ENCODE measurements at places on chromosomes 5 and 9.
A peak's percentile ranks its signal among the peaks of the same experiment; 100 is the strongest.

GRCh38 chr5:179825655-179826182, 5.0 kb downstream of the SQSTM1 start:
- DNase-seq = no peak

DNA sequence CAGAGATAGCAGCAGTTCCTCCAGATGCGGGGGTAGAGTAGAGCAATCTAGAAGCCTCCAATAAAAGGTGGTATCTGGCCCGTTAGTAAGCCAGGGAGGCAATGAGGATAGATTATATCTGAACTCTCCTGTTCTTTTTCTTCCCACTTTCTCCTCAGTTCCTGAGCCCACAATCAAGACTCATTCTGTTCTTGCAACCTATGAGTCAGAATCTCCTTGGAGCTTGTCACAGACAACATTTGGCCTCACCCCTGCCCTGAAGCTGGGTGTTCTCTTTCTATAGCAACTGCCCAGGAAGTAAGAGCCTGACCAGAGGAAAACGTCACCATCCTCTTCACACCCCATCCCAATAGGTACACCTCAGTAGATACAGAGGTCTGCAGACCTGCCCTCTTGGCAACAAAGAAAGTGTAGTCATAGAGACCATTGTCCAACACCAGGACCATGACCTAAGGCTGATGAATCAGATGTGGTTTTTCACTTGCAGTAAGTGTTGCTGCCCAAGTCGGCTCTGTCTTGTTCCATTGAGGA, 76.3 kb upstream of the PCA3 start:
- peak; percentile 38 for DNase-seq

- peak; percentile 10 for DNase-seq
Measured at GRCh38 chr5:58460002-58460731, at the start of gene PLK2. PLK2 (minus strand) TSS chr5:58460086; CDS start chr5:58459959, 127 bp downstream.

- DNase-seq = peak; percentile 25
Measured at GRCh38 chr5:168317521-168318147, 26.2 kb downstream of the WWC1 start.

GRCh38 chr5:10577371-10578292, 13.8 kb downstream of the ANKRD33B start:
- DNase-seq = no peak

DNA sequence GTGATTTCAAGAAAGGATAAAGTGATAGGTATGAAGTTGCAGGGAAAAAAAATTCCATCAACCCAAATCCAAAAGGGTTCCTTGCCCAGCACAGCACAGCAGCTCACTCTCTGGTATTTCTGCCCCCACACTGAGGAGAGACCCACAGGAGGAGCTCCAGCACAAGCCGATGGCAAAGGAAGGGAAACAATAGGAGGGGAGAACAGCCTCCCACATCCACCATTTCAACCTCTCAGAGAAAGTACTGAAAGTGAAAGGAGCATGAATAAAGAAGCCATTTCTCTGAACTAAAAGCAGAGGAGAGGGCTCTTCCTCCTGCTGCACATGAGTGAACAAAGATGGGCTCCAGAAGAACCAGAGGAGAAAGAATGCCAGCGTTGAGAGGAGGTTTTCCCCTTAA, 54.9 kb upstream of the ZSWIM6 start:
- DNase-seq = no peak

- DNase-seq = no peak
Measured at GRCh38 chr5:72314571-72315172, 5.4 kb downstream of the MRPS27 start.

- peak; percentile 79 for DNase-seq
Measured at GRCh38 chr5:116494784-116495450, 79.7 kb downstream of the SEMA6A start.

DNA sequence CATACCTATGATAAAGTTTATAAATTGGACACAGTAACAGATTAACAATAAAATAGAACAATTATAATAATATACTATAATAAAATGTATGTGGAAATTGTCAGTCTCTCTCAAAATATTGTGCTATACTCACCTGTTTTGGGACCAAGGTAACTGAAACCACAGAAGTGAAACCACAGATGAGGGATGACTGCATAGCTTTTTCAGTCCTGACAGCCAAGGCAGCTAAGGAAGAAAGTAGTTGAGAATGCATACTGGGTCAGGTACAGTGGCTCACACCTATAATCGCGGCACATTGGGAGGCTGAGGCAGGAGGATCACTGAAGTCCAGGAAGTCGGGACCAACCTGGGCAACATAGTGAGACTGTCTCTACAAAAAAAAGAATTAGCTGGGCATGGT, 8.9 kb downstream of the SRP19 start:
- DNase-seq = no peak

DNA sequence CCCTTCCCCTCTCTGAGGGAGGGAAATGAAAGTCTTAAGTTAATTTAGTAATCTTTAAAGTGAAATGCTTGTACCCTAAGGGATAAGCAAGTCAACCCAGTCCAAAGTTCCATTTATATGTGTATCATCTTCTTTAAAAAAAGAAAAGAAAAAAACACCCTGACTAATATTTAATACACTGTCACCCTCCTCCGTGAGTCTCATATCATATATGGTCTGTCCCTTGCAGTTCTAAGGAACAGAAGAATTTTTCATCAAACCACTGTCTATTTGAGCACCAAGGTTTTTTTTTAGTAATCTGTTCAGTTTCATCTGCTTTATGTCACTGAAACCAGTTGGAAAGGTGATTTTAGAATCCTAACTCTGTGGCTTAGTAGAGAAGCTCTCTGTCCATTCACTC, 15.2 kb downstream of the TNIP1 start:
- DNase-seq = no peak

- DNase-seq = no peak
Measured at GRCh38 chr9:73079326-73079725, 72.3 kb upstream of the ANXA1 start.

GRCh38 chr5:32147959-32148358, 26.2 kb downstream of the GOLPH3 start:
- DNase-seq = no peak

DNA sequence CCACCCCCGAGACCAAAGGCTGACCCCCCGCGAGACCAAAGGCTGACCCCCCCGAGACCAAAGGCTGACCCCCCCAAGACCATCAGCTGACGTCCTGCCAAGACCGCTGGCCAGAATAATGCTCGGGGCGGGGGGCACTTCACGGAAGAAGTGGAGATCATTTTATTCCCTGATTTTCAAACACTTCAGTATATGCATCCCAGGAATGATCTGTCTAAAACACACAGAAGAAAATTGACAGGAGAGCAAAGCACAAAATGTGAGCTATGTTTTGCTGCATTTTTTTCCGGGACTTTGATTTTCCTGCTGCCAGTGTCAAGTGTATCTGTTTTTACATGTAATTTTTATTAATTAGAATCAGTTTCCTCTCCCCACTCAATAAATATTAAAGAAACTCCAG, 67.1 kb downstream of the ADAMTS2 start:
- DNase-seq = no peak

- DNase-seq = no peak
Measured at GRCh38 chr9:6829027-6829426, 71.3 kb downstream of the KDM4C start.

DNA sequence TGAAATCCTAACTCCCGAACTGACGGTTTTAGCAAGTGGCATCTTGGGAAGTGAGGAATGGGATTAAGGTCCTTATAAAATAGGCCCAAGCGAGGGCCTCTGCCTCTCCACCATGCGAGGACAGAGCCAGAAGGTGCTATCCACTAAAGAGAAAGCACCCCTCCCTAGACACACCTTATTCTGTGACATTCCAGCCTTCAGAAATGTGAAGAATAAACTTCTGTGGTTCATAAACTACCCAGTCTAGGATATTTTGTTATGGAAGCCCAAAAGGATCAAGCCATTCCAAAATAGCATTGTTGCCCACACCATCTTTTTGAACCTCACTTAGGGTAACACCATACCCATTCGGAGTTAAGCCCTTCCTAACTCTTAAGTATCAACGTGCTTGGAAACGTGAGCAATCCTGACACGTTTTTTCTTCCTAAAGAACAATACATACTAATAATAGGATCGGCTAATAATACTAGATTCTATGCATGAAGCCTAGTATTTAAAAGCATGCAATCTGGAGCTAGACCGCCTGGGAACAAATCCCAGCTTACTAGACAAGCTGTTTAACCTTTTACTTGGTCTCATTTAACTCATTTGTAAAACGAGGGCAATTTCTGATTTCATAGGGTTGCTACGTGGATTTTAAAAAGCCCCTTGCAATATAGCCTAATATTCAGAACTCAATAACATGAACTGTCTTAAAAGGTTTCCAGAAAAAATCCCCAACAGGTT, 1.1 kb upstream of the SMC2 start:
- DNase-seq = peak; percentile 63

- no peak for DNase-seq
Measured at GRCh38 chr5:116281309-116281708, 196.5 kb downstream of the COMMD10 start.

- DNase-seq = no peak
Measured at GRCh38 chr9:4141296-4141695, 158.6 kb downstream of the GLIS3 start.

GRCh38 chr5:69494452-69494851, 1.9 kb downstream of the OCLN start:
- no peak for DNase-seq

DNA sequence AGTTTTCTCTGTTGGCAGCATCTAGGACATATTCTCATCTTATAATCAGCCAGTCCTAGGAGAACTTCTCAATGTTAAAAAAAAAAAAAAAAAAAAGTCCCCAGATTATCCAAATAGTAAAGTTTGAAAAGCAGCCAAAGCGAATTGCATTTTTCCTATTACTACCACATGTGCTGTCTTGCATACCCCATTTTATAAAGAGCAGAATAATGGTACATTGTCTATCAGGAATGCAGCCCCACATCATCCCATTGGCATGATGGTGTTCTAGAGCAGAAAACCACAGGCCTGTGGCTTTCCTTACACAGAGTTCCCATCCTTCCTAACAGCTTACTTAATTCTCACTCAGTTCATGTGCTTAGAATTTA, 381.6 kb downstream of the TMEM38B start:
- DNase-seq = no peak

- peak; percentile 4 for DNase-seq
Measured at GRCh38 chr9:108756746-108757490, 98.9 kb downstream of the ACTL7B start.

DNA sequence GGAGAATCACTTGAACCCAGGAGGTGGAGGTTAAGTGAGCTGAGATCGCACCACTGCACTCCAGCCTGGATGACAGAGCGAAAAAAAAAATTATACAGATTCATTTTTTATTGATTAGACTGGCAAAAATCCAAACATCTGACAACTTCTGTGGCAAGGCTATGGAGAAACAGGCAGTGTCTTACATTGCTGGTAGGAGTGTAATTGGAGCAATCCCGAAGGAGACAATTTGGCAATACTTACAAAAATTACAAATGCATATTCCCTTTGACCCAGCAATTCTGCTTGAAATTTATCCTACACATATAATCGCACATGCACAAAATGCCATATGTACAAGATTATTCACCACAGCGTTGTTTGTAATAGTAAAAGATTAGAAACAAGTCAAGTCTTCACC, 86.8 kb downstream of the MAPKAP1 start:
- no peak for DNase-seq

DNA sequence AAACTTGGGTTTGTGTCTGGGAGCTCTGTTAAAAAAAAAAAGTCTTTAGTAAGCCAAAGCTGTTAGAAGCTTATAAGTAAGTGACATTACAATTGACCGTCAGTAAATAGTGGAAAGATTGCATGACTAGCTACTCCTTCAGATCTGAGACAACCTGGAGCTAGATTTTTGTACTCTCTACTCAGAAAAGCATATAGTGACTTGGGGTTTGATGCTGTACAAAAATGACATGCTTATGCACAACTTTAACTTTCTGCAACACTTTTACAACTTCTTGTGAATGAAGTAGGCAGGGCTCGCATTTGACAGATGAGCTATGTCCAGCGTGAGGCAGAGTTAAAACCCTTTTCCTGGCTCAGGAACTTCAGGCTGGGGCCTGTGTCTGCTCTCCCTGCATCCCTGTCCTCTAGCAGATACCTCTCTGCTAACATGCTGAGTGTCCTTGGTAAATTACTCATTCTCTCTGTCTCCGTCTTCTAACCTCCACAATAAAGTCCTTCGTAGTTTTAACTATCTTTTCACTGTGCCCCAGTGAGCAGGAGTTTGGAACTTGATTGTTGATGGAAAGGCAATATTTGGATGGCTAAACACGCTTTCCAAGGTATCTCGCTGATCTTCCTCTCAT, 471 bp upstream of the GHR start:
- DNase-seq = no peak

DNA sequence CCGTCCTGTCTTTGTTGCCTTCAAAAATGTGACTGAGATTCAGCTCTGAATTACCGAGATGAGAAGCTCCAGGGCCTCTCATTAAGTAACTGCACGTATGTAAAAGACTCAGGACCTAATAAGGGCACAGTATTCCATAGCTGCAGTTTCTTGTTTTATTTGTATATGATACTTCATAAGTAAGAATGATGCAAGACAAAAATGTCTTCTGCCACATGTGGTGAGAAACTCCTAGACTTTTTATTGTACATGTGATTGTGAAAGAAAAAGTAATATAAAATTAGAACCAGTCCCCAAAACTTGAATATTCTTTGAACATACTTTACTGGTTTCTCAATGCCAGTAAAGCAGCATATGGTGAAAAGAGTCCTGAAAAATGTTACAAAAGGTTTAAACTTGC, 110.1 kb upstream of the OTULINL start:
- DNase-seq = no peak

DNA sequence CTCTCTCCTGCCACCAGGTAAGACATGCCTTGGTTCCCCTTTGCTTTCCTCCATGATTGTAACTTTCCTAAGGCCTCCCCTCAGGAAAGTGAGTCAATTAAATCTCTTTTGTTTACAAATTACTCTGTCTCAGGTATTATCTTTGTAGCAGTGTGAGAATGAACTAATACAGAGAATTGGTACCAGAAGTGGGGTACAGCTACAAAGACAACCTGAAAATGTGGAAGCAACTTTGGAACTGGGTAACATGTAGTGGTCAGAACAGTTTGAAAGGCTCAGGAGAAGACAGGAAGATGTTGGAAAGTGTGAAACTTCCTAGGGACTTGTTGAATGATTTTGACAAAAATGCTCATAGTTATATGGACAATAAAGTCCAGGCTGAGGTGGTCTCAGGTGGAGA, 97.2 kb downstream of the FAM170A start:
- no peak for DNase-seq

DNA sequence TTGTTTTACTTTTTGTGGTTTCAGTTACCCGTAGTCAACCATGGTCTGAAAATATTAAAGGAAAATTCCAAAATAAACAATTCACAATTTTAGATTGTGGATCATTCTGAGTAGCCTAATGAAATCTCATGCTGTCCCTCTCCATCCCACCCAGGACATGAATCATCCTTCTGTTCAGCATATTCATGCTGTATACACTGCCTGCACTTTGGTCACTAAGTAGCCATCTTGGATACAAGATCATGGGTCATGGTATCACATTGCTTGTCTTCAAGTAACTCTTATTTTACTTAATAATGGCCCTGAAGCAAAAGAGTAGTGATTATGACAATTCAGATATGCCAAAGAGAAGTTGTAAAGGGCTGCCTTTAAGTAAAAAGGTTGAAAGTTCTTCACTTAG, 536.5 kb upstream of the ACO1 start:
- DNase-seq = no peak

- no peak for DNase-seq
Measured at GRCh38 chr5:1089146-1089545, 22.7 kb downstream of the SLC12A7 start.
